COLO829 (cell line): ENCODE measurements at places on chromosomes 12 and 14.

GRCh38 chr14:61954306-61954705 is 192.1 kb downstream of the SNAPC1 start:
- no peak for DNase-seq

GRCh38 chr12:113194971-113195391 is 9.5 kb downstream of the RITA1 start:
- no peak for DNase-seq

GRCh38 chr14:64225151-64225757 is 68.9 kb downstream of the ESR2 start:
- no peak for DNase-seq

- DNase-seq: no peak
Observed at GRCh38 chr14:67416810-67417209, 4.8 kb upstream of the PLEK2 start.

DNA sequence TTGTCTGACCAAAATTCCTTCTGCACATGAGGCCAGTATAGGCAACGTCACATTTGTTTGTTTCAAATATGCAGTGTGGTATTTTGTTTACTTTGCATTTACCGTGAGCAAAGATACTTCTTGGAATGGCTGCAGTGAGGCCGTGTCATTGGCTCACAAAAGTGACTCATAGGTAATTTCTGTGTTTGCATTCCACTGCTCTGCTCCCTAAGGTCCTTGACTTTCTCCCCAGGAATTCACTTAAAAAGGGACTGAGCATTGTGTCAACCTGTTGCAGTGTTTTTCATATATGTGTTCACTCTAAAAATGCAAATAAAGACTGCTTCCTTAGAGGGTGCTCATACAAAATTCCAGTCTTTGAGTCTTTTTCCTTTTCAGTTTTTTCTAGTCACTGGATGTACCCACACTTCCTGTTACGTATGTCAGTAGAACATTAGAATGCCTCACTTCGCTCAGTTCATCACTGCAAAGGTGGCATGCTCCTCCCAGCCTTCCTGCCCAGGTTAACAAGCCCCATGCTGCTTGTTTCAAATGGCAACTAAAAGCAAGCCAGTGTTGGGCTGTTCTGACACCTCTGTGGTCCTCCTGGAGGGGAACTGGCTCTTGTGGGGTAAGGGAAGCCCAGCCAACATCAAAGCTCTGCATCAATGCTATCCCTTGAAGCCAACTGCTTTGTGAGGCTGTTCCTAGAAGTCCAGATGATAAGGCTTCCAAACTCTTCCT is 9.1 kb downstream of the C12orf76 start:
- DNase-seq: peak; percentile 20

- DNase-seq: peak; percentile 82
Observed at GRCh38 chr12:84986586-84986985, 49.5 kb downstream of the TSPAN19 start.

GRCh38 chr14:92540472-92541048 is 27.0 kb downstream of the RIN3 start:
- peak; percentile 65 for DNase-seq

DNA sequence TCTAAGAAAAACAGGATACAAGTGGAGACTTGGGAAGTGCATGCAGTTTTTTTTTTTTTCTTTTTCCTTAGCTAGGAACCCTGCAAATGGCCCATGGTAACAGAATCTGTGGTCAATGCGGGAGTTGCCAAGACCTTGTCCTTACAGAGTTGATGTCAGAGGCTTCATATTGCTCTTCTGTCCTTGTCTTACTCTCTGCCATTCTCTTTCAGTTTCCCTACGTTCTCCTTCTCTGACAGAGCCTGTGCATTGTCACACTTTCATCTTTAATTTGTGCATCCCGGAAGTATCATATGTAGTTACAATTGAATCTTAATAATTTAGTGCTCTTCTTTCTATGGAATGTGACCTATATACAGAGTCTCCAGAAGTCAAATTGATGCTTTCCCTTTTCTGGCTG is 986.9 kb downstream of the TMEM121 start:
- no peak for DNase-seq

GRCh38 chr12:69792533-69792932 is 32.5 kb upstream of the MYRFL start:
- DNase-seq: no peak

GRCh38 chr12:90287585-90287984 is 578.9 kb upstream of the ATP2B1 start:
- peak; percentile 2 for DNase-seq

DNA sequence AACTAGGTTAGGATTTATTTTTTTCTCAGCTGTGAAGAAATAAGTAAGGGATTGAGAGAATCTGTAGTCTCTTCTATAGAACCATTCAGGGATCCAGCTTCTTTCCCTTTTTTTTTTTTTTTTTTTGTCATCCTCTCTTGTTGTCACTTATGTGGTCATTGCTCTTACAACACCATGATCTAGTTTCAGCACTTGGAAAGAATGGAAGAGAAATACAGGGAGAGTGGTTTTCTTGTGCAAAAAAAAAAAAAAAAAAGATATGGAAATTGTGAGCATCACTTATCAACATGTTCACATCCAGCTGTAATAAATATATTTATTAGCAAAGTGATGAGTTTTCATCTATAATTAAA is 599.3 kb downstream of the SLC6A15 start:
- DNase-seq: no peak

- no peak for DNase-seq
Observed at GRCh38 chr14:49614196-49614595, 6.2 kb downstream of the RPL36AL start.

GRCh38 chr14:106442857-106443256 is 916.5 kb downstream of the TMEM121 start:
- DNase-seq: no peak

DNA sequence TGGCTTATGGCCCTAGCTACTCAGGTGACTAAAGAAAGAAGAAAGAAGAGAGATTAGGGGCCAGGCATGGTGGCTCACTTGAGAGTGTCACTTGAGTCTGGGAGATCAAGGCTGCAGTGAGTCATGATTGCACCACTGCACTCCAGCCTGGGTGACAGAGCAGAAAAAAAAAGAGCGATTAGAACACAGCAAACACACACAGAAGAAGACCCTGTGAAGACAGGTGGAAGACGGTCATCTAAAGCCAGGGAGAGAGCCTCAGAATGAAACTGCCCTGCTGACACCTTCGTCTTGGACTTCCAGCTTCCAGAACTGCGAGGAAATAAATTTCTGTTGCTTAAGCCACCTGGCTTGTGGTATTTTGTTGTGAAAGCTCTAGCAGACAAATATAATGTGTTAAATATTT is 17.5 kb upstream of the PPP1CC start:
- no peak for DNase-seq

DNA sequence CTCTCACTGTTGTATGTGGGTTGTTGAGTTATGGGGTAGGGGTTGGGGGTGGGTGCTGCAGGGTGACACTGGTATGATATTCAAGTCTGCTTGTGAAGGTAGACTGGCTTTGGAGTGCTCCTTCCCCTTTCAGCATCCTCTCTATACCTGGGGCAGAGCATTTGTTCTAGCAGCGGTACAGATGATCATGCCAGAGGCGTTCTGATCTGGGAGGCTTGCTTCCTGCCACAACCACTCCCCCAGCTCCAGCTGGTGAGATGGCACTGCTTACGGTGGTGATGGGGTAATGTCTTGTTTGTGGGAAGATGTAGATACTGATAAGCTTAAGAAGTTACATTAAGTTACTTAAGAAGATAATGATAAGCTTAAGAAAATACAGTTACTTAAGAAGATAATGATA is 131.8 kb downstream of the ERC1 start:
- no peak for DNase-seq

DNA sequence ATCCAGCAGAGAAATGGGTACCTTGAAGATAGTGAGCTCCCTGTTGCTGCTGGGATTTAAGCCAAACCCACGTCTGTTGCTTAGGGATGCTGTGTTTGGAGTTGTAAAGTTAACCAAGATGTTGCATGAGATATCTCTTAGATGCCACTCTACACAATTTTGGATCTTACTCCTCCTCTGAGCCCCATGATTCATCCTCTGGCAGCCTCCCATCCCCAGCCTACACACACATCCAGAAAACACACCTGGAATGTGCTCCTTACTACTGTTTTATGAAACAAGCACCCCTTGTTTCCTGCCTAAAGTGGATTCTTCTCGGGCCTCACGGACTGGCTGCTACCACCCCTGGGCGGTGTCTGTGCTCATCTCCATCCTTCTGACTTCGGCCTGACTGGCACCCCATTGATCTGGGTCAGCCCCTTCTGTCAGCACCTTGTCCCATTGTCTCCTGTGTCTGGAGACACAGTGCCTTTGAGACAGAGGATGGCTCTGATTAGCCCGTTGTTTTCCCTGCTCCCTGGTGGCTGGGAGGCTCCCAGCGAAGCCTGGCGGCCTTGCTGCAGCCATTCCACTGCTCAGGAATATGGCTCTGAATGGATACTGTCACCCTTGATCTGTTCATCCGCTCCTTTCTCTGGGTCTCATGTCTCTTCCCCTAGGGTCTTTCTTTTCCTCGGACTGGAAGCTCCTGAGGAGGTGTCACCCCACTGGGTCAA is 24.3 kb downstream of the TSPAN9 start:
- no peak for DNase-seq

- peak; percentile 88 for DNase-seq
Observed at GRCh38 chr12:1367331-1368291, 226.8 kb downstream of the FBXL14 start.

GRCh38 chr12:109910254-109910968 is 10.3 kb downstream of the TCHP start:
- no peak for DNase-seq
